Transverse colon (tissue), 4 donors: ENCODE measurements at places on chromosomes 3 and 15. TPM values are rescaled to one million over a fixed set of nuclear protein-coding genes. Genes with fewer than 3 reads are reported as not detected.
A peak's percentile ranks its signal among the peaks of the same experiment; 100 is the strongest.

PEX11A gene
- total RNA-seq: 39.9 TPM

- H3K27ac ChIP-seq: no peak overlapping the region
- no peaks in the 10 kb centered on the region for H3K27me3 ChIP-seq
- DNase-seq: no peak
- no peaks in the 10 kb centered on the region for H3K36me3 ChIP-seq
- H3K4me3 ChIP-seq: no peak overlapping the region
- no peaks in the 10 kb centered on the region for H3K4me1 ChIP-seq
Observed at GRCh38 chr3:24417730-24418129, 76.9 kb downstream of the THRB start.

FMN1 gene
- total RNA-seq: 32.6 TPM

DNA sequence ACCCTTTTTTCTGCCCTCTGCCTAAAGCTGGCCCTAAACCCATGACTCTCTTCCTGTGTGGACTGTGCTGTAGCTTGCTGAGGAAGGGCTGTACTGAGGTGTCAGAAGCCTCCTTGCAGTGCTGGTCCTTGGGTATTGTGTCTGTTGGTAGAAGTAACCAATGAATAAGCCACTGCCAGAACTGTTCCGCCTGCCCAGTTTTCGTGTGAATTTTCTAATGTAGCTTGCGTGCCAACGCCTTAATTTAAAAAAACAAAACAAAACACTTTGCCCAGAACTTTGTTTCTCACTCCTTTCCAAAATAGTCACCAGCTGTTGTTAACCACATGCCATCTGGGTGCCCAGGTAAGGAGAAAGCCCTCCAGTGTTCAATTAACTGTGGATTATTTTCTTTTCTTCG, 101.9 kb downstream of the KLHL25 start:
- no peaks in the 10 kb centered on the region for H3K27me3 ChIP-seq
- no peak overlapping the region for H3K4me3 ChIP-seq
- peaks cover 30% of the 10 kb centered on the region for H3K36me3 ChIP-seq
- H3K4me1 ChIP-seq: peaks cover 6% of the 10 kb centered on the region
- peak; percentile 51 for DNase-seq

DNA sequence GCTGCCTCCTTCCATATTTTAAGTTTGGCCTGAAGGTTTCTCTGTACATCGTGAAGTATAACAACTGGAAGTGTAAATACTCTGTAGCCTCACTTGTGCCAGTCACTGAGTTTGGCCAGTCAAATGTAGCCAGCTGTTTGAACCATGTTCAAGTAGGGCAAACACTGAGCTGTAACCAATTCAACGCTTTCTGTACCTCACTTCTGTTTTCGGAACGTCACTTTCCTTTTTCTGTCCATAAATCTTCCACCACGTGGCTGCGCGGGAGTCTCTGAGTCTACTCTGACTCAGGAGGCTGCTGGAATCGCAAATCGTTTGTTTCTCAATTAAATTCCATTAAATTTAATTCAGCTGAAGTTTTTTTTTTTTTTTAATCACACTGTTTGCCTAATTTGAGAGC, 88.8 kb upstream of the RARB start:
- H3K27me3 ChIP-seq: no peaks in the 10 kb centered on the region
- H3K27ac ChIP-seq: no peak overlapping the region
- DNase-seq: no peak
- H3K4me1 ChIP-seq: no peaks in the 10 kb centered on the region
- H3K4me3 ChIP-seq: no peak overlapping the region

DNA sequence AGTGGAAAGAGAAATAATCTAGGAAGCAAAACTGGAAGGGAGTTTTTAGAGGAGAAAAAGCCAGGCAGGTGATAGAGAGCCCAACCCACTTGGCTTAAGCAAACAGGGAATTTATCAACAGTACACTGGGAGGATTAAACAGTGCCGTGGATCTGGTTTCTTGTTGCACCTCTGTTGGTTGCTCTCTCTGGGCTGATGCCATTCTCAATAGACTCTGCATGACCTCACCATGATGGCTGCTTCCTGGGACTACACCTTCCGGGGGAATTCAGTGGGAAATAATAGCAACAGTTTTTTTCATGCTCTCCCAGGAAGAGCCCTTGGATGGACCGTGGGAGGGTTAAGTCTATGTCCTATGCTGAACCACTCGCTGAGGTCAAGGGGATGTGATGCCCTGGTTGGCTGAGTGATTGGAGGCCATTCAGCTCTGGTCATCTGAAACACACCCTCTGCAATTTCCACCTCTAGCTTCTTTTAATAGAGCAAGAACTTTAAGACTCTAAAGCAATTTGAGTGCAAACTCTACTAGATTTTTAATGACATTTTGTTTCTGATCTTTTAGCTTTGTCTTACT, 74.2 kb downstream of the EPHB1 start:
- no peak overlapping the region for H3K4me3 ChIP-seq
- no peak for DNase-seq
- H3K27ac ChIP-seq: no peak overlapping the region
- no peaks in the 10 kb centered on the region for H3K27me3 ChIP-seq
- no peaks in the 10 kb centered on the region for H3K4me1 ChIP-seq

DNA sequence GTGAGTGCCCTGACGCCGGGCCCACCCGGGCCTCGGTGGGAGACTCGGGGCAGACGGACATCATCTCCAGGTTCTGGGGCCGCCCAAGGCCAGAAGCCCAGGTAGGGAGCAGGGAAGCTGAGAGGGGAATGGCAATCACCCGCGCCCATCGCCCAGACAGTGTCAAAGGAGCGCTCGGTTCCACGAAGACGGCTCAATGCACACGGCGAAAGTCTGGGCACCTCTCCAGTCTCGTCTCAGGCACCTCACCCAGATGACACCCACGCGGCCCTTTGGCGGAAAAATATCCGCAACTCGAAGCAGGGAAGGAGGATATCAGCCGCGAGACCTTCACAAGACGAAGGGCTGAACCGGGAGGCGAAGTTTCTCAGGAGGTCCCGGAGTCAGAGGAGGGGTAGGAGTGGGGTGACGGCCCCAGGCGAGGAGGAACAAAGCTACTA, 916 bp downstream of the IL17RD start:
- H3K4me1 ChIP-seq: peaks cover 11% of the 10 kb centered on the region
- peak overlapping the region; percentile 30 for H3K27ac ChIP-seq
- H3K27me3 ChIP-seq: peaks cover 23% of the 10 kb centered on the region
- peak; percentile 26 for DNase-seq

DNA sequence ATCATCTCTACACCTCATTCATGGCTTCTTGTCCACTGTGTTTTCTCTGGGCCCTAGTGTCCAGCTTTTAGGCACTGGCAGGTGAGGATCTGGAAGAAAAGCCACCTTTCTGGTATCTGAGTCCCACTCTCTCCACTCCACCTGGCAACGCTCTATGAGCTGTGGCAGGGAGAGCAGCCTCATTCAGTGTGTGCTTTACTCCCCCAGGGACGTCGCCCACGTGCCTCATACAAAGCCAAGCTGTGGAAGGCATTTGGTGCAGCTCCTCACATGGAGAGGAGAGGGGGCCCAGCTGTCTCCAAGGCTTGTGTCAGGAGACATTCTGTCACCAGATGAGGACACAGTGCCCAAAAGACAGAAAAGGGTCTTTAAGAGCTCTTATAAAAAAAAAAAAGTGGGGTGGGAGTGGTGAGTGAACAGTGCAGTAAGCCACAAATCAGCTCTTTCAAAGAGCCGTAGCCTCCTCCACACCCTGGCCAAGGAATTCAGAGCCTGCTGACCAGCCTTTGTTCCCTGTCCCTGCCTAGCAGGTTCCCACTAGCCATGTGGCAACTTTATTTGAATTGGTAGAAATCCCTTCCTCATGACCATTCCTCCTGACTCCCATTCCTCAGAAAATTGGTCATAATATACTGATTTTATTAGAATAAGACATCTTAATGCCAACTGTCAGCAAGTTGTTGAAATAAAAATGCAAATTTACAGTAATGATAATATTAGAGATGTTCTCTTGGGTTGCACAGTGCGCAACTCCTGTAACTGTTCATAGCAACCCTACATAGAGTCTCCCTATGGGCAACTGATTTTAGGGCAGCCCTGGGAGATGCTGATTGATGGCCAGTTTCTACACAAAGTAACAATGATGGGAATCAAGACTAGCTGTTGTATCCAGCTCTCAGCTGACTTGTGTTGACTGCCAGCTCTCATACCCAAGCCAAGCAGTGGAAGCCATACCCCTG, 29.5 kb downstream of the GALNT15 start:
- H3K4me1 ChIP-seq: no peaks in the 10 kb centered on the region
- no peaks in the 10 kb centered on the region for H3K27me3 ChIP-seq
- no peak overlapping the region for H3K4me3 ChIP-seq
- no peak overlapping the region for H3K27ac ChIP-seq
- H3K36me3 ChIP-seq: no peaks in the 10 kb centered on the region

FEZF2 gene
- total RNA-seq: not detected

GRCh38 chr15:53974121-53974520, 4.1 kb upstream of the UNC13C start:
- H3K36me3 ChIP-seq: no peaks in the 10 kb centered on the region
- H3K4me1 ChIP-seq: peaks cover 9% of the 10 kb centered on the region
- DNase-seq: no peak
- no peak overlapping the region for H3K27ac ChIP-seq

DNA sequence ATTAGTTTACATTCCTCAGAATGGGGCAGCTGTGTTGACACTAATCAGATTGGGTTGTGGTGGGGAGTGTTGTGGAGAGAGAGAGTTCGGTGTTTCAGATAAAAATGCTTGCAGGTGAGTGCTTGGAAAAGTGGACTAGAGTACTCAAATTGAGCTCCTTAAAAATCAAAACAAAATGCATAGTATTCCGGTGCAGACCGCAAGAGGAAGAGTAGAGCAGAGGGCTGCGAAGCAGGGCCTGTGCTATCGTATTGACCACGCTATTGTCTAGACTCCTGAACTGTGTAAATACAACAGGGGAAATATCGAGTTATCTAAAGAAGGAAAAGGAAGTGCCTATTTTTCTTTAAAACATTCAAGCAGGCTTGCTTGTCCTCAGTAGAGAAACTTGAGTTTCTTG, 159.5 kb downstream of the TP63 start:
- no peaks in the 10 kb centered on the region for H3K27me3 ChIP-seq
- no peak overlapping the region for H3K27ac ChIP-seq
- DNase-seq: no peak
- H3K4me3 ChIP-seq: no peak overlapping the region

PLCL2 gene
- total RNA-seq: 41.4 TPM

DNA sequence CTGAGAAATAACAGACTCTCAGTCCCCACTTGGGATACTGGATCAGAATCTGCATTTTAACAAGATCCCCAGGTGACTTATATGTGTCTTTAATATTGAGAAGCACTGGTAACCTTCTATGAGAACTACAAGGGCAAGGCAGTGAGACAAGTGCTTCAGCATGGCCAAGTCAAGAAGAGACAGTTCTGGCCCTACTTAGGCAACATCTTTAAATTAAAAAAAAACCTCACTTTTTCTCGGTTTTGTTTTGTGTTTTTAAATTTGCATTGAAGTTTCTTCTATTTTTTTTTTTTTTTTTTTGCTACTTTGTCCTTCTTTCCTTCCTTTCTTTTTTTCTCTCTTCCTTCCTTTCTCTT, 42.5 kb upstream of the SPTSSB start:
- H3K4me1 ChIP-seq: no peaks in the 10 kb centered on the region
- H3K36me3 ChIP-seq: no peaks in the 10 kb centered on the region
- no peak overlapping the region for H3K4me3 ChIP-seq
- H3K27ac ChIP-seq: no peak overlapping the region
- DNase-seq: no peak
- no peaks in the 10 kb centered on the region for H3K27me3 ChIP-seq

- no peaks in the 10 kb centered on the region for H3K27me3 ChIP-seq
- no peaks in the 10 kb centered on the region for H3K36me3 ChIP-seq
- H3K27ac ChIP-seq: no peak overlapping the region
- no peak for DNase-seq
- no peaks in the 10 kb centered on the region for H3K4me1 ChIP-seq
- H3K4me3 ChIP-seq: no peak overlapping the region
Observed at GRCh38 chr3:107657971-107658370, 135.2 kb downstream of the BBX start.

- H3K4me3 ChIP-seq: no peak overlapping the region
- no peaks in the 10 kb centered on the region for H3K36me3 ChIP-seq
- H3K27ac ChIP-seq: no peak overlapping the region
- no peak for DNase-seq
Observed at GRCh38 chr3:109784285-109784684, 446.9 kb upstream of the DPPA4 start.
